GDM1 (cell line): ENCODE measurements at places on chromosomes 1 and 21.
A peak's percentile ranks its signal among the peaks of the same experiment; 100 is the strongest.

DNA sequence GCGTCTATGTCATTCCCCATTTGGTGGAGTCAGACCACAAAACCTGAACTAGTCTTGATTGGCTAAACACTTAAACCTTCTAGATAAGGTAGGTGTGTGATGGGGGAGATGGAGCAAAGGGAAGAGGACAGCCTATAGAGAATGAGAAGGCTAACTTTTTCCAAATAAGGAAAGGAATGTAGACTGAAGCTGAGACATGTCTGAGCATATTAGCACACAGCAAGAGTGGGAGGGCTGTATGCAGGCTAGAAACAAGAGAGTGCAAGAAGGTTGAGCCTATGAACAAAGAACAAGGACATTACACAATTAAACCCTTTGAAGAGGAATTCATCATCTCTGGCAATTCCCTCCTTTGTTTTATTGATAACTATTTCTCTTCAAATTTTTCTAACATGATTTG lies 89.2 kb upstream of the OLFM3 start:
- no peak for DNase-seq

DNA sequence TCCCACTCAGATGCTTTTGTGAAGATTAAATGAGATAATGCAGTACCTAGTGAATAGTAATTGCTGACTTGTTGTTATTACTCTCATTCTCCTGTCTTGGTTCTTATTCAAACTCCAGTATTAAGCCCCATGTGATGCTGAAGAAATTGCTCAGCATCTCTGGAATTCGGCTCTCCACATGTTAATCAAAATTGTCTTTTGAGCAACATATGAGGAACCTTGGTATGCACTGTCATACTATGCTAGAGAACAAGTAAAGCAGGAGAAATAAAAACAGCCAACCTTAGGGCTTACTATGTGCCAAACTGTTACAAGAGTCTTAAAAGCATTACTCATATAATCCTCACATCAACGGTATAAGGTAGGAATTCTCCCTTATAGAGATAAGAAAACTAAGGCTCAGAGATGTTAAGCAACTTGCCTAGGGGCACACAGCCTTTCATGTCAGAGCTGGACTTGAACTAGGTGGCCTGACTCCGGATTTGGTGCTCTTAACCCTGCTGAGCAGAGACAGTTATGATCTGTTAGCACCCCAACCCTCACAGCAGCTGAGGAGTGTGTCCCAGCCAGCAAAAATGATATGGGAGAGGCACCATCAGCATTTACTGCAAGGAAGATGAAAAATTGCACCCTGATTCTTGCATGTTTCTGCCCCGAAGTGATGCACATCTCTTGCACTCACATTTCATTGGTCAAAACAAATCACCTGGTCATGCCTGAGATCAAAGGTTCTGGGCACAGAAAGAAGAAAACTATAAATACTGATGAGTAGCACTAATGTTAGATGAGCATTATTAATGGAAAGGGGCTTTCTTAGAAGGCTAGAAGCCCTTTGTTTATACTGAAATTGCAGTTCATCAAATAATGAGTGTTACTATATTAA lies 102.3 kb downstream of the OMA1 start:
- DNase-seq: no peak

GRCh38 chr1:225561675-225562074 lies 91.2 kb downstream of the ENAH start:
- no peak for DNase-seq

DNA sequence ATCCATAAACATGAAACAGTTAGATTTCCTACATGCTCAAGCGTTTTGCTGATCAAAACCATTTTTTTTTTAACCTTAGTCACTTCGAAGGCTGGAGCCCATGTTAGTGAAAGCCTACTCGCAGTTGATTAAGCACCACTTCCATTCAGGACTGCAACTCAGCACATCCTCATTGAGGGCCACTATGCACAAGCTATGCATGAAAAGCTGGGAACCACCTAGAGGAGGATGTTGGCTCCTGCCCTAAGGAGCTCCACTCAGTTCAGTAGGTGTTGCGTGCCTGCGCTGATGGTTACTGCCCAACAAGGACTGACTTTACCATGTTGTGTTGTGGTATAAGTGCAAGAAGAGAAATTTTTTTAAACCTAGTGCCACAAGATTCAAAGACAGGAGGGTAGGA lies 181.4 kb upstream of the L1TD1 start:
- DNase-seq: no peak

DNA sequence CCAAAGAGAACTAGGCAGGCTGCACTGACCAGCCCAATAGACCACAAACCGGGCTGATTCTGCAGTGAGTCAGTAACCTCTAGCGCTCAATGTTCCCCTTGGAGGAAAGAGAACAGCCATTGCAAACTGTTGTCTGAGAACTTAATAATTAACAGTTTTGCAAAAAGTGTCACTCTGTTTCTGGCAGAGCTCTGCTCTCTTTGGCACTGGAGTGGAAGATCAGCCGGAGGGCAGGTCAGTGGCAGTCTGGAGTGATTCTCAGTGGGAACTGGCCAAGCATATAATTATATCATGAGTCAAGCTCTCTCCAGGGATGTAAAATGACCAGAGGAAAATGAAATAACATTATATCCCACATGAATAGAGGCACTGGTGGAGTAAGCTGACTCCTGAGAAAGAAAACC lies 238.3 kb downstream of the HLX start:
- DNase-seq: no peak

DNA sequence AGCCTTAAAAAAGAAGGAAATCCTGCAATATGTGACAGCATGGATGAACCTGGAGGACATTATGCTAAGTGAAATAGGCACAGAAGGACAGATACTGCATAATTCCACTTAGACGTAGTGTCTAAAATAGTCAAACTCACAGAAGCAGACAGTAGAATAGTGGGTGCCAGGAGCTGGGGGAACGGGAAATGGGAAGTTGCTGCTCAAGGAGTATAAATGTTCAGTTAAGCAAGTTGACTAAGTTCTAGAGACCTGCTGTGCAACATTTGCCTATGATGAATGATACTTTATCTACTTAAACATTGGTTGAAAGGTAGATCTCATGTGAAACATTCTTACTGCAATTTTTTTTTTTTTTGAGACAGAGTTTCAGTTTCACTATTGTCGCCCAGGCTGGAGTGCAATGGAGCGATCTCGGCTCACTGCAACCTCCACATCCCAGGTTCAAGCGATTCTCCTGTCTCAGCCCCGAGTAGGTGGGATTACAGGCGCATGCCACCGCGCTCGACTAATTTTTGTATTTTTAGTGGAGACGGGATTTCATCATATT lies 197.8 kb downstream of the HIVEP3 start:
- DNase-seq: no peak

DNA sequence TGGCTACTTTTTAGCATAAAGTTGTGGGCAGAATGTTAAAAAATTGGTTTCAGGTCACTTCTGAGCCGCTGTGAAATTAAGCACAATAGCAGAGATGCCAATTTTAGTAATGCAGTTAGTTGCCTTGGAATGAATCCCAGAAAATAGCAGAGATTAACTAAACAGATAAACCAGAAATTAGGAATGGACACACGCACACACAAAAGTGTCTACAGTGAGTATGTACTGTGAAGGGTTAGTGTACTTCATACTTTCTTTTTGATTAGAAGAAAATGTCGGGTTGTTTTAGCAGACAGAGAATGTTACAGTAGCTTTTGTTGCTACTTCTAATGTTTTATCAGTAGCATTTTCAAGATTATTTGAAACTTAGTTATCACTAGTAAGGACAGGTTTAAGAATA lies 106.7 kb downstream of the LEPR start:
- DNase-seq: no peak

DNA sequence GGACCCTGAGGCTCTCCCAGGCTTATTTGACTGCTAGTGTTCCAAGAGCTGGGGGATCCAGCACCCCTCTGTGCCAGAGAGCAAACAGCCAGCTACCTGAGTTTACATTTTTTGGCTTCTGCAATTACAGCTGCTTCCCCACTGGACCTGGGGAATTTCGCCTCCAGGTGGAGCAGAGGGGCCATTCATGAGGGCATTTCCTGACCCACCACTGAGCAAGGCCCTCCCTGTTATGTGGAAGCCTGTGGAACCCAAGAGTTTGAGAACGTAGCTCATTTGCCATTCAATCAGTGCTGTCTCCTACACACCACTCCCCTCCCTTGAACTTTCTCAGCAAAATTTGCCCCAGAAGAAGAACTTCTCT lies 42.7 kb upstream of the TMEM51 start:
- no peak for DNase-seq

GRCh38 chr1:158507511-158507910 lies 35.5 kb downstream of the OR10R2 start:
- no peak for DNase-seq

- DNase-seq: no peak
These were observed 287.1 kb upstream of the AJAP1 start for GRCh38 chr1:4367230-4367777.

DNA sequence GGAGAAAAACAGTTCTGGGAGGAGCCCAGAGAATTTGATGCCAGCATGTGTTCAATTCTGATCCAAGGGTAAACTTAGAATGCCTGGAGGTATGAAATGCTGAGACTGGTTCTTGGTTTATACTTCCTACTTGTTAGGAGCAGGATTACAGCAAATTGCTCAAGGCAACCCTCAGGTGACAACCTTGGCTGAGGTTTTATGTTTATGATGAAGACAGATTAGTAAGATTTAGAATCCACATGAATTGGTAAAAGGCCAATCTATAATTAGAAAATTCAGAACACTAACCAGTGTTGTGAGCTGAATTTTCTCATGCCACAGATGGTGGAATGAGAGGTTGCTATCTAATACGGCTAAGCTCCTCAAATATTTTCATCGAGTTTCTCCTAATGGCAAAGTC lies 235.3 kb upstream of the NRIP1 start:
- DNase-seq: no peak

- DNase-seq: no peak
These were observed 75.2 kb upstream of the S1PR1 start for GRCh38 chr1:101161619-101162018.

DNA sequence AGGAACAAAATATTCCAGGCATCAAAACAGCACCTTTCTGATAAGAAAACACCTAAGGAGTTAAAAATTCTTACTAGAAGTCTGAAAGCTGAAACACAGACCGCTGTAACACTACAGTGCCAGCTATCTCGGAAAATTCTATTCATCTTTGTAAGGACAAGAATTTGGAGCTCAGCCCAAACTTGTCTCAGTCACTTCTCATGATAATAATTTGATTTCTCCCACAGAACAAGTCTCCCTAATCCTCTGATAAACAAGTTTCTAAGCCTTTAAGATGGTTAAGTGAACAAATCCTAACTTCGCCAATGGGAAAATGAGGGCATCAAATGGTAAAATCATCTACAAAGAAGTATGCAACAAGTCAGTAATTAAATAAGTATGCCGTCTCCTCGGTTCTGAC lies 59.9 kb downstream of the SIPA1L2 start:
- no peak for DNase-seq

DNA sequence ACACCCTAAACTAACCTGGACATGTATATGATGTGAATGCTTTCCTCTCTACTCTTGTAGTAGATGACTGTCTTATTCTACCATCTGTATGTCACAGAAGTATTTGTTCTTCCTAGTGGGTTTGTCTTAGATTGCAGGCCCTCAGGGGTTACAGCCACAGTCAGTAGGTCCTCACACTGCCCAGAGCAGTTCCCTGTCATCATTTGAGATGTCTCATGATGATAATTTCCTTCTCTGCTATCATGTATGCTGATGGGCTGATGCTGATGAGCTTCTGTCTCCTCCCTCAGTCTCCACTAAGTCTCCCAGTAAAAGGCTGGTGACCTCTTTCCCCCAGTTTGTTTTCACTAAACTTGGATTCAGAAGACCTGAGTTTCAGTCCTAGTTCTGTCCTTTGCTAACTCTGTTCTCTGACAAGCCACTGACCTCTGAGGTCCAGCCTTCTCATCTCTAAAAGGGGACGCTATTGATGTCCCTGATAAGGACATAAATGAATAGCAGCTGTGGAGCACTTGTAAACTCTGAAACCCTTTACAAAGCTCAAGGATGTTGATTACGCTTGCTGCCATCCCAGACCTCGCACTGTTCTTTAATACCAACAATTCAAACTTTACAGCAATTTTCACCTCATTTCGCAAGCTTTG lies 3.1 kb upstream of the ETV3 start:
- no peak for DNase-seq

DNA sequence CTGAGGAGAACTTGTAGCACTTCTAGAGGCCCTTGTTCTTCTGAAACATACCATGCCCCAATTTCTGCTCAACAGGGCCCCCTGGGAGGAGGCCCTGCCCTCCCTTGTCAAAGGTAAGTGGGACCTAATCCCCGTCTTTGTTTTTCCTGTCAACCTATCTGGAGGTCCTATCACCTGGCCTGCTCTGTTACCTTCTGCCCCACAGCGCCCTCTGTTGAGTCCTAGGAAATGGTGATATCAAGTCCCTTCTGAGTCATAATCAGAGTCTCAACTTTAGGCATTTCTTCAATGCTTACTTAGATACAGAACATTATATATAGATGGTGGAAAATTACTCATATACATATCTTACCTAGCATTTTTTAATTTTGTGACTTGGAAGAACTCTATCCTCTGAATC lies 28.2 kb upstream of the FCRL4 start:
- DNase-seq: peak; percentile 4

DNA sequence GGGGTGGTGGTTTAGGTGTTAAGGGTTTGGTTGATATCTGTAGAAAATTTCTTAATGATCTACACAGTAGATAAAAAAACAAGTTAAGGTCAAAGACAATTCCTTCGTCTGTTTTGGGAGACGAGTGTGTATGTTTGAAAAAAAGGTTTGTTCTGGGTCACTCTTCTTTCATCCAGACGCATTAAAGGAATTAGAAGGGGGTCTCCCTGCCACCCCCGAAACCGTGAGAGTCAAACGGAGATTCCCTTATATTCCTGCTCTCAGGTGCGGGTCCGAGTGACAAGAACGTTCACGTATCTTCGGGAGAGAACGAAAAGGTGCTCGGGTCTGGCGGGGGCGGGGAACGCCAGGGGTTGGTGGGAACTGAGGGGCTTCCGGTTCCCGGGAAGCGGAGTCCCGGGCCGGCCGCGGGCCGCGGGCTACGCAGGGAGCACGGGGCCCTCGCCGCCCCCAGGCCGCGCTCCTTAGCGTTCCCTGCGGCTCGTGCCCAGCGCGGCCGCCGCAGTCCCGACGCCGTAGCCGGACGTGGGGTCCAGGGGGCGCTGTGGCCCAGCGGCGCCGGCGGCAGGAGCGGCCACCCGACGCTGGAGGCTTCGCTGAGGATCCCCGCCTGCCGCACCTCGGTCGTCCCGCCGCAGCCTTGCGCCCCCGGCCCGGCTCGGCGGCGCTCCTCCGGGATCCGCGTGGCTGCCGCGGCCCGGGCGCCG lies at the start of gene ZFYVE9:
ZFYVE9 (plus strand) TSS at position 577 of the 707 bp plus-strand sequence. CDS start 91,118 bp downstream, outside the sequence.
- peak; percentile 74 for DNase-seq

DNA sequence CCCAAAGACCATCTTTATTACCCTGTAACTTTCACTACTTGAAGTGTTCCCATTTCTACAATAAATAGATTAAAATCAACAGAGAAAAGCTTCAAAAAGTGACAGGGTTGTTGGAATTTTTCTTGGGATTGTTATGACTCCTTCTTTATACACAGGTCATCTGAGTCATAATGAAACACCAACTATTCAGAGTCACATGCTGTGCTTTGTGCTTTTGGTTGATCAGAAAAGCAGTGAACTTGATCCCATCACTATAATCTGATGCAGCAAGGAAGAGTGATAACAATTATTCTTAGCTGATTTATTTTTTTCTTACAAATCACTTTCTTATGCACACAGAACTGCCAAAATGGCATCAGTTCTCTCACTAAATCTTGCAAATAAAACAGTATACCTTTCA lies 422.9 kb downstream of the PTBP2 start:
- DNase-seq: no peak

- no peak for DNase-seq
These were observed 58.0 kb upstream of the ETV3 start for GRCh38 chr1:157196245-157196543.

- DNase-seq: no peak
These were observed 9.6 kb upstream of the ECE1 start for GRCh38 chr1:21299780-21300395.

GRCh38 chr1:109632671-109633346 lies 13.2 kb downstream of the AMPD2 start:
- no peak for DNase-seq
